ENCODE measurements at places on chromosomes 5 and 9.

GRCh38 chr9:89361816-89362646, 43.7 kb downstream of the SECISBP2 start:
- peak; percentile 56 for DNase-seq

DNA sequence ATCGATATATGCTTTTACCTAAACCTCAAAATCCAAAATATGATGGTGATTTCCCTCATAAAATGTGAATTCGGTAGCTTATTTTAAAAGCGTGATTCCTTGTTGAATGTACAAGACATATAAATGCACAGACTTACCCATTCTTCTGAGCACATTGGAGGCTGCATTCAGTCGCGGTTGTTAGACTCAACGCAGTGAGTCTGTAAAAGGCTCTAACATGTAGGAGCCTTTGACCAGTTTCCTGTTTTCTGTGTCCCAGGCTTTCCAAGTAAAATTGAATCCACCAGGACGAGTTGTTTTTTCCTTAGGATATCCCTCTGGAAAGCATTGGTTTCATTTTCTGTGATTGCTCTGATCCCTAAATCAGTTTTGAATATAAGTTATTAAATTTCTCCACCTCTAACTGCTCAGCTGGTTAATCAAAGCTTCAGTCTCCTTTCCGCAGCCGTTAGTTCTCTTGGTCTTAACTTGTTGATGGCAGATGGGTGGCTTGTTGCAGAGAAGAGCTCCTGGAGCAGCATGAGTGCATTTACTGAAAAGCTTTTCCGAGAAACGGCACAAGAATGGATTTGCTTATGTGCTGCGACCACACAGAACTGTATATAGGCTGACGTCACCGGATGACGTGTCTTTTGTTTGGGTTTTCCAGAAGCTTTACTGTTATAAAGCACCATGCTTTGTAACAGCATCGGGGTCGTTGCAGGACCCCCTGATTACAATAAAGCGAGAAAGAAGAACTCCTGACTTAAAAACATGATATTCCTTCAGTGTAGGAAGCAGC, at the start of gene LRRTM2:
LRRTM2 (minus strand) TSS at position 565 of the 781 bp plus-strand sequence; CDS start at position 141, 424 bp downstream.
- no peak for DNase-seq

DNA sequence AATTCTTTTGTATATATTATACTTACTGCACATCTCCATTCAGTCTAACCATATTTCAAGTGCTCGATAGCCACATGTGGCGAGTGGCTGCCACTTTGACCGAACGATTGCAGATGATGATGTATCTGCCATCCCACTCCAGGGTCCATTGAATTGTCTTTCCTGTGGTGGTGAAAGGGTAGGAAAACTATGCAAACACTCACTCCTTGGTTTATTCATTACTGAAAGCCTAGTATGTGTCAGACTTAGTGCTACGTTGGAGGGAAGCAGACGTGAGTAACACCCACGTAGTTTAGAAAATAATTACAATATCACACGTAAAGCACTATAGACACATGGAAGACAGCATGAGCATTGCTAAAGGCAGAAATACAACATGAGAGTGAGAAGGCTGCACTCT, 353.7 kb downstream of the CSNK1G3 start:
- DNase-seq, result no peak

- no peak for DNase-seq
These were observed 72.6 kb upstream of the DMRTA1 start for GRCh38 chr9:22374051-22374450.

GRCh38 chr9:88880199-88880598, 111.1 kb upstream of the S1PR3 start:
- DNase-seq, result no peak

- DNase-seq, result no peak
These were observed 25.4 kb downstream of the RAD23B start for GRCh38 chr9:107308461-107308860.

GRCh38 chr9:104783588-104783987, 19.7 kb downstream of the NIPSNAP3B start:
- DNase-seq, result no peak

GRCh38 chr5:79173626-79174025, 62.0 kb downstream of the BHMT start:
- DNase-seq, result no peak

DNA sequence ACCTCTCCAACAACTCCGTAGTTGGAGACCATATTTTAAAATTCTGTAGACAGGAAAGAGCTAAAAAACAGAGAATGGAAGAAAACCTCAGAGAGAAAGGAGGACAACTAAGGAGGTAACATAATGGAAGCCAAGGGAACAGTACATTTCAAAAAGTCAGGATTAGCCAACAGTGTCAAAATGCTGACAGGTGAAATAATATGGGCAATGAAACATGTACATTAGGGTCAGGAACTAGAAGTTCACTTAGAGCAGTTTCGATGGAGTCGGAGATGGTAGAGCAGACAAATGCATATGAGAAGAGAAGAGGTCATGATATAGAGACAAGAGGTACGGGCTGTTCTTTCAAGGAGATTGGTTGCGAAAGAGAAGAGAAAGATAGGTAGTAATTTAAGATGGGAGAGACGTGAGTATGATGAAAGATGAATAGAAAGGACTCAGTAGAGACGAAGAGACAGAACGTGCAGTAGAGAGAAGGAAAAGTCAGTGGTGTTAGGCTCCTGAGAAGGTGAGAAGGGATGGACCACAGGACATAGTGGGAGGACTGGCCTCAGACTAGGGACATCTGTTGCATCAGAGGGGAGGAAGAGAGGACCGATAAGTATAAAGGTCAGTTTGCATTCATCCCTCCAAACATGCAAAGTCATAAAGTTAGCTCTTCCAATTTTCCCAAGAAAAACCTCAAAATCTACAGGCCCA, 25.6 kb downstream of the NRG2 start:
- DNase-seq, result no peak

- DNase-seq, result peak; percentile 89
These were observed 3.6 kb upstream of the PFN3 start for GRCh38 chr5:177403792-177404640.

GRCh38 chr5:156396830-156397081, 69.8 kb downstream of the SGCD start:
- no peak for DNase-seq

GRCh38 chr9:69627281-69627680, 44.9 kb downstream of the APBA1 start:
- no peak for DNase-seq

GRCh38 chr9:110244616-110245015, 11.7 kb downstream of the TXN start:
- no peak for DNase-seq

GRCh38 chr9:127972236-127972871, 8.4 kb downstream of the EEIG1 start:
- DNase-seq, result no peak

DNA sequence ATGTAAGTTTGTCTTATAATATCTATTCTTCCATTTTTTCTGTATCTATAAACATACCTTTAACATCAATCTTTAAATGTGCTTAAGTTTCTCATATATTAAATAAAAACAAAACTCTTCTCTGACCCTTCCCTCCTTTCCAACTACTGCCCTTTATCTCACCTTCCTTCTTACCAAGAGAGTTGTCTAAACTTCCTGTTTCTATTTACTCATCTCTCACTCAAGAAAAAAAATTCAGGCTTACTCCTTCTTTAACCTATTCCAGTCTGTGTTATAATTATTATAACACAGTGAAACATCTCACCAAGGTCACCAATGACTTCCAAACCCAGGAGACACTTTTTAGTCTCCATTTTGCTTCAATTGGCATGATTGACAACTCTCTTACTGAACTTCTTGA, 140.9 kb downstream of the CCDC171 start:
- DNase-seq, result no peak

GRCh38 chr5:169248550-169248949, 52.4 kb downstream of the SLIT3 start:
- no peak for DNase-seq

DNA sequence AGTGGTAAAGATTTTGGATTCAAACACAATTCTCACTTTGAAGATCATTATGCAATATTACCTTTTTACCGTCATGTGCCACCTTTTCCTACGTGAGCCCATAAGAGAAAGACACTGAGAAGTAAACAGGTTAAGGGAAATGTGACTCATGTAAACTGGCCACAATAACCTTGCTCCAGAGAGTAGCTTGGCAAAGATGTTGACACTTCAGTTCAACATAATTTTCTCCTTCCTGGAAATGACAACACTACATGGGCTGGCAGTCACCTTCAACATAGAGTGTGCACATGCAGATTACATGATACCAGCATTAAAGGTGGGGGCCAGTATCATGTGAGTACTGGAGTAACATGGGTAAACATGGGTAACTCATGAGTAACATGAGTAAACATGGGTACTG, 141.9 kb downstream of the CDK5RAP2 start:
- DNase-seq, result no peak

DNA sequence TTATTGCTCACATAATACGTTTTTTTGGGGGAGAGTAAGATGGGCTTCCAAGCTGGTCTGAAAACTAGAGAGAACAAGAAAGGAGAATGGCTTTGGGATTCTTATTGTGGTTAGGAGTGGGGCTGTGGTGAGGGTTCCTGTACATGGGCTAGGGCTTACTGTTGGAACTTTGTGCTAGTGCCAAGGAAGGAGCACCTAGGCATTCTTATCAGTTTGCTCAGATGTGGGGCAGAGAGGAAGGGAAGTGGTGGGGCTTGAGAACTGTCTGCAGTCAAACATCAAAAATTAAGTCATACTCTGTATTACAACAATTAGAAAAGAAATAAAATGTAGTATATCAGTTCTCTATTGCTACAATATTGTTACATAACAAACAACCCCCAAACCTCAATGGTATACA, 4.0 kb upstream of the THBS4 start:
- DNase-seq, result no peak

DNA sequence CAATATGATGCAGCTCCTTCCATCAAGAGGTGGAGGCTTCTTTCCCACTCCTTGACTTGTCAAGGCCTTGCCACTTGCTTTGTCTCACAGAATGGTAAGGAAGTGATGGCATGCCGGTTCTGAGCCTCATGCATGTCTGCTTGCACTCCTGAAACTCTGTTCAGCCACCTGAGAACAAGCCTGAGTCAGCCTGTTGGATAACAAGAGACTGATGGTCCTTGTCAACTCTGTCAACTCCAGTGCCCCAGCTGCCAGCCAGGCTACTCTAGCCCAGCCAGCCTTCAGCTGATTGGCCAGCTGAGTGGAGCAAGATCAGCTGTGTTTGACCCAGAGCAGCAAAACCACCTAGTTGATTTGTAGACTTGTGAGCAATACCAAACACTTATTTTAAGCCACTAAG, 4.4 kb upstream of the TENT4A start:
- no peak for DNase-seq

- DNase-seq, result peak; percentile 58
These were observed 1.3 kb upstream of the LPCAT1 start for GRCh38 chr5:1524799-1525623.

GRCh38 chr5:97550164-97550563, 367.1 kb upstream of the RIOK2 start:
- no peak for DNase-seq

DNA sequence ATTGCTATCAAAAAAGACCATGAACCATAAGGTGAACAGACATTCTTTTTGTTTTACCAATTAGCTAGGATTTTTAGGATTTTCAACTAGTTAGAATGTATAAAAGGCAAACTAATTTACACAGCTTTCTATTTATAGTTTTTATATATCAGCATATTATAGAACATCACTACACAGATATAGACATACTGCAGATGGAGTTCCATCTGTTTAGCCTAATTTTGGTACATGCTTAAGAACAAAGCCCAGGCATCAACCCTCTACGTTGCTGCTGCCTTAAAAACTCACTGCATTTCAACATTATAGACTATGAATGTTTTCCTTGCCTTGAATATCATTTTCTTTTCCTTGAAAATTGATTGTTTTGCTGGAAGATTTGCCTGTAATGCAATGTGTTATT, 2227.5 kb upstream of the C9orf72 start:
- no peak for DNase-seq

- no peak for DNase-seq
These were observed 524.1 kb upstream of the MEF2C start for GRCh38 chr5:89407054-89407453.

DNA sequence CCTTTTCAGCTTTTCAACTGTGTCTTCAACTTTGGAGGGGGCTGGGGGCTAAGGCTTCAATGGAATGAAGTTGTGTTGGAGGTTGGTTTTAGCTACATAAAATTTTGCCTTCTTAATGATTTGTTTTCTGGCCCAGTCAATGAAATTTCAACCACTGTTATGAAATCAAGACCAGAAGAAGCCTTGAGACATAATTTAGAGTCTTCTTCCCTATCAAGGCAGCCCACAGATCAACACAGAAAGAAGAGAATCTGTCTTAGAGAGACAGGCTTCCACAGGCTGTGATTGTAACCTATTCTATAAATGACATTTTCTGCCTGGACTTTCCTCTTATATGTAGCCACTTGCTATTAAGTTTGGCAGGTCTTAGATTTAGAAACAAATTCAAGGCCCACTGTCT, 46.5 kb upstream of the ZSWIM6 start:
- no peak for DNase-seq

DNA sequence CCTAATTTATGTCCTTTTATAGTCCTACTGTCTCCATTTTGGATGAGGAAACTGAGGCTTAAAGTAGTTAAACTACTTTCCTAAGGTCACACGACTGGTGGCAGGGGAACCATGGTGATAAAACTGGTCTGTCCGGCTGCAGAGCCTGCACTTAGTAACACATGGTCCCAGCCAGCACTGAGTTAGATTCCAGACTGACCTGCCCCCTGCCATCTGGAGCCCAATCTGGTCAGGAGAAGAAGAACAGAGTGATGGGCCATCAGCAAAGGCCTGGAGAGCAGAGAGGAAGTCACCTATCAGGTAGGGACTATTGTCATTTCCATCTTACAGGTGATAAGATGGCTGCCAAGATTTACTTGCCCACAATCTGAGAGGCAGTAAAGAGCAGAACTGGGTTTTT, 86.6 kb upstream of the SLC25A48 start:
- DNase-seq, result no peak

- DNase-seq, result no peak
These were observed 138.5 kb upstream of the TYRP1 start for GRCh38 chr9:12554636-12555035.

GRCh38 chr5:150146862-150147601, 8.6 kb downstream of the PDGFRB start:
- DNase-seq, result no peak

GRCh38 chr5:654071-654778, 38.9 kb downstream of the TPPP start:
- DNase-seq, result no peak

- DNase-seq, result no peak
These were observed 133.6 kb upstream of the GLRA1 start for GRCh38 chr5:152058267-152058666.

Data from ascending aorta (tissue), 2 donors.